ENCODE measurements at places on chromosomes 2 and 18. TPM values are rescaled to one million over a fixed set of nuclear protein-coding genes. Genes with fewer than 3 reads are reported as not detected.

- DNase-seq = no peak
Measured at GRCh38 chr2:148640767-148641166, 3.8 kb upstream of the EPC2 start.

- no peak for DNase-seq
Measured at GRCh38 chr2:13005761-13006335, 289.1 kb downstream of the TRIB2 start.

DNA sequence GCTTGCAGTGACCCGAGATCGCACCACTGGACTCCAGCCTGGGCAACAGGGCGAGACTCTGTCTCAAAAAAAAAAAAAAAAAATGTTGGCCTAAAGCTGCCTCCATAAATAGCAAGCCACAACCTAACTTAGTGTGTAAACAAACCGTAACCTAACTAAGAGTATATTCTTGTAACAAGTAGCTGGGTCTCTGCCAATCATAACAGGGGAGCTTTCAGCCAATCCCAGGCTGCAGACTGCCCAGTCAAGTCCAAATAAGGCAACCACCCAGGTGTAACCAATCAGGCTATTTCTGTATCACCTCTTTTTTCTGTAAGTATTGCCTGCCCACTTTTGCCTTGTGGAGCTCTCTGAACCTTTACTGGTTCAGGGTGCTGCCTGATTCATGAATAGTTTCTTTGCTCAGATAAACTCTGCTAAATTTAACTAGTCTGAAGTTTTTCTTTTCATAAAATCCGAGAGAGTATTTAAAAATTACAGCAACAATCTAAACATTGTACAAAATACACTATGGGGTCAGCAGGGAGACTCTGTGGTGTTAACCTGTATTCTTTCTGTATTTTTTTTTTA is 4.5 kb downstream of the PSTPIP2 start:
- no peak for DNase-seq

GRCh38 chr2:53913721-53914120 is 54.0 kb upstream of the GPR75 start:
- DNase-seq = no peak

GRCh38 chr2:205700331-205701132 is 18.2 kb downstream of the NRP2 start:
- DNase-seq = no peak

Gene MOCOS
- 0.94 TPM for polyA plus RNA-seq

Gene TCF7L1
- 2.1 TPM for polyA plus RNA-seq

Gene CIB4
- polyA plus RNA-seq = not detected

Gene CHCHD5
- 47.8 TPM for polyA plus RNA-seq

Gene NLRC4
- 0.30 TPM for polyA plus RNA-seq

Gene AGXT
- polyA plus RNA-seq = 0.11 TPM

All from psoas muscle (tissue), 8 donors.